ENCODE measurements at places on chromosomes 12 and 14.

- DNase-seq = no peak
Observed at GRCh38 chr14:38752750-38753149, 350.3 kb downstream of the SEC23A start.

DNA sequence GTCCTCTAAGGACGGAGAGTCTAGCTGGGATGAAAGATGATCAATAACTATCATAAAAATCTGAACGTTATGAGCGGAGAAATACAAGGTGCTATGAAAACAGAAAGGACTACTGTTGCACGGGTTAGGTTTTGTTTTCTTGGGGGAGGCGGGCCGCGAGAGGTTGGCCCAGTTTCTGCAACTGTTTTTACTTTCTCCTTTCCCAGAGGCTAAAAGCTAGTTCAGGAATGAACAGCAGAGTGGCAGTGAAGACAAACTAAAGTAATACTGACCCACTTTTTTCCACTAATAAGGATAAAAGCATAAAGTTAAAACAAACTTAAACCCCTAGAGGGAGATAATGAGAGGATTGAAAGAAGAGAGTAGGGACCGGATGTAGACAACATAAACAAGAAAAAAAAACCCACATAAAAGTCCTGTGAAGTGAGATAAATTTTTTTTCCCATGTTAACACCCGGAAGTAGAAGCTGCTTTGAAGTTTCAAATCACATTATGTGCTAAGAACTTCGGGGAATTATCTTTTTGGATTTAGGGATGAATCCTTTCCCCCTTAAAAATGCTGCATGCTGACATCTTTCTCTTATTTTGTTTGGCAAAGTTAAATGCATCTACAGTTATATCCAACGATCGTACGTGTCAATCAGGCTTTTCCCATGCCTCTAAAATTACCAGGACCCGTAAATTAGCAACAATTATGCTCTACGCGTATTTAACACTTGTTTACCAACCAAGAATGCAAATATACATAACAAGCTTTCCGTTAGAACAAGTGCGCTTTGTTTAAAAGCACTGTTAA lies 1.0 kb upstream of the CDK17 start:
- DNase-seq = no peak

DNA sequence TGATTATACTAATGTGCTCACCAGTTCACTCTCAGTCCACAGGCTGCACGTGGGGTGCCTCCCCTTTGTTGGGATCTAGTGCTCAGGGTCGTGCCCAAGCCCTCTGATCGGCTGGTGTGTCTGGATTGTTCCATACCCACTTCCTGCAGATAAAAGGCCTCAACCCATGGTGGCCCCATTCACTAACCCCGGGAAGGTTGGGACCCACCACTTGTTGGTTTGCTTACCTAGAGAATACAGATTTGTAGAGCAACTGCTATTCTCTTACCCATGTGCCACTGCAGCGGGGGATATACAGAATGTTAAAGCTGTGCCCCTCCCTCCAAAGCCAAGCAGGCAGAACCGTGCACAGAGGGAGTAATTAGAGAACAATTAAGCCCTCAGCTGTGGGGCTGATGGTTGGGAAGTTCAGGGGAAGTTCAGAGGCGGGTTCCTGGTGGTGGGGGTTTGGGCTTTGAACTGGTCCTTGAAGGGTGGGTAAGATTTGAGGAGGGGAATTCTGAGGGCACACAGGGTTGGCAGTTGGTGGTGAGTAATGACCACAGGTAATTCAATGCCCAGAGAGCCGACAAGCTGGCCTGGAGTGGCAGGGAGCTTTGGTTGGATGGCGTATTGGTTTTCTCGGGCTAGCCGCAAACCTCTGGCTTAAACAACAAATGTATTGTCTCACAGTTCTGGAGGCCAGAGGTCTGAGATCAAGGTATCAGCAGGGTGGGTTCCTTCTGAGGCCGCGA lies 68.8 kb downstream of the ADCK1 start:
- no peak for DNase-seq

DNA sequence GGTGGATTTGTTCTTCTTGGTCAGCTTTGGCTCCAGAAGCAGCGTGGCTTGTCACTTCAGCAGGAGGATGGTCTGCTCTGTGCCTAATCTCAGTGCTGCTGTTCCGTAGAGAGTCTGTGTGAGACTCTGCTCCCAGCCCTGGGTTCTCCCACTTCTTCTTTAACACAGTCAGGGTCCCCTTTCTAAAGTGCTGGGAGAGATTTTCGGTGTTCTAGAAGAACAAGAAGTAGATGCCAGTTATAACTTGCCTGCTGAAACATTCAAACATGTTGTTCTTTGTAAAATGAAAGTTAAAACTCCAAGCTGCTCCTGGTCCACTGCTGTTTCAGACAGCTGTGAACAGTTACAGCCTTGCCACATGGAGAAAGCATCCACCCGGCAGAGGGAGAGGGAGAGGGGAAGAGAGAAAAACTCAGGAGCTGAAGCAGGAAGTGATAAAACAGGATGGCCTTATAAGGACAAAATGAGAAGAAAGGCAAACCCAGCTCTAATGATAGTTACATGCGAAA lies 55.2 kb upstream of the CERS5 start:
- no peak for DNase-seq

- DNase-seq = no peak
Observed at GRCh38 chr14:51395361-51395849, 155.4 kb downstream of the TMX1 start.

DNA sequence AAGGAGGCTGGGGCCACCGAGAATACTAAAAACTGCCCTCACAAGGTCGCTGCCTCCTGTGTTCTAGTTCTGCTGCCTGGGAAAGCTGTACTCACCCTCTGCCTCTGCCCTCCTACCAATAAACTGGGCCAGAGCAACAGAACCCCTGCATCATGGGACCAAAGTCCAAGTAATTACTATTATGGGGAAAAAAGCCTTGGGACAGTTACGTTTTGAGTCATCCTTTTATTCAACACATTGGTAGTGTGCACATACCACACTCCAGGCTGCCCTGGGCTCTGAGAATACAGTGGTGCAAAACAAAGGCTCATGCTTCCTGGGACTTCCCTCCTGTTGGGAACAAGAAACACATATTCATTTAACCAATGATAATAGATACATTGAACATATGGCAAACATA lies 49.0 kb downstream of the CACNA1C start:
- DNase-seq = no peak

DNA sequence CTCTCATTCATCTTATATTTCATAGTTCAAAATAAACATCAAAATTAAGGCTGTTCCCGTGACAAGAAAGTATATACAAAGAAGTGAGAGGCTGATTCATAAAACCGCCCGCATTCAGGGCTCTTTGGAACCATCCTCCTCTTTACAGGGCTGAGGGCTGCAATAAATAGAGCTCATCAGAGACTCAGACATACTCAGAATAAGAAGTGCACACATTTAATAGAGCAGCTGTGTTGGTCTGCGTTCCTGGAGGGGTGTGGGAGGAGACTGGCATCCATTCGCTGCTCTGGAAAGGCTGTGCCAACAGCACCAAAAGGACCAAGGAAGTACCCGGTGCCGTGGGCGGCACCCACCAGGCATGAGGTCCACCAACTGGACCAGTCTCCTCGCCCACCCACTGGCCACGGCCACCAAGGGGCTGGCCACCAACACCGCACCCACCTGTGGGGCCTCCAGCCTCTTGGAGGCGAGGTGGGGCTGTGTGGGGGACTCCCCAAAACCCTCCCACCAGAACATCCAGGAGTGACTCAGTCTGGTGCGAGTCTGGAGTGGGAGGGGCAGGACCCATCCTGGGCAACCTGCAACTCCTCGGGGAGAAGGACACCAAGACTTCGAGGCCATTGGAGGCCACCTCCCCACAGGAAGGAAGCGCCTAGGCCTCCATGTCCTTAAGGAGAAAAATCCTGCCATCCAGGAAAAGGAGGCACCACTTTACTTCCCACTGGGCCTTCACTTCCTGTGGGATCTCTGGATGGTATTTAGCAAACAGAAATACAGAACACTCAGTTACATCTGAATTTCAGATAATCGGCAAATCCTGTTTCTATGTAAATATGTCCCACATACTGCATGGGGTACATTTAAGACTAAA lies 32.7 kb downstream of the VCPKMT start:
- DNase-seq = peak; percentile 63

DNA sequence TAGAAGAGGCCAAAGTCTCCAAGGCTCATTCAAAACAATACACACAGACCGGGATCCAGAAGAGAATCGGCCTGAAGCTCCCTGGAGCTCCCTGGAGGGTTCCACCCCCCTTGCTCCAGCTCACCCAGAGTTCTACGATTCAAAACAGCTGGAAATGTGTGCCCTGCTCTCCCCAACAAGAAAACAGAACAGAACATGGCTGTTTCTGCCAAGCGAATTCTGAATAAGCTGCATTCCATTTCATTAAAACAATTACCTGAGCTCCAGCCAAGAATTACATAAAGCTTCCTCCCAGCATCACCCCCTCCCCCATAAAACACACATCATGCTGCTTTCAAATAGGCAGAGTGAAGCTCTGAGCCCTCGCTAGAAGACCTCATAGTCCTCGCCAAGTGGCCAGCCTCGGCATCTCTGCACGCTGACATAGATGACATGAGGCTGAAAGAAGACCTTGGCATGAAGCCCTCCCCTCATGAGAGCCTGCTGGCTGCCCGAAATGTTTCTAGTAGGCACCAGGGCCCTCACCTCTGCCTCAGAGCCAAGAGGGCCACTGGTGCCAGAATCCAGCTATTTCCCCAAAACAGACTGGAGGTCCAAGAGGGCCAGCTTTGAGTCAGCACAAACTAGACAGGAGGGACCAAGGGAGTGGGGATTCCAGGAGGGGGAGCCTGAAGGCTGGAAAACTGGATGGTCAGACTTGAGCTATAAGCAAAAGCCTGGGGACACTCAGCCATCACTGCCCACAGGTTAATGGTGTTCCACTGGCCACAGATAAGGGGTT lies 8.3 kb downstream of the PXN start:
- no peak for DNase-seq

- DNase-seq = peak; percentile 15
Observed at GRCh38 chr14:72451054-72451972, 442.6 kb downstream of the DPF3 start.

GRCh38 chr12:111330800-111331752 lies 37.8 kb downstream of the PHETA1 start:
- DNase-seq = no peak

- no peak for DNase-seq
Observed at GRCh38 chr12:126506426-126507182, 1441.4 kb downstream of the AACS start.

DNA sequence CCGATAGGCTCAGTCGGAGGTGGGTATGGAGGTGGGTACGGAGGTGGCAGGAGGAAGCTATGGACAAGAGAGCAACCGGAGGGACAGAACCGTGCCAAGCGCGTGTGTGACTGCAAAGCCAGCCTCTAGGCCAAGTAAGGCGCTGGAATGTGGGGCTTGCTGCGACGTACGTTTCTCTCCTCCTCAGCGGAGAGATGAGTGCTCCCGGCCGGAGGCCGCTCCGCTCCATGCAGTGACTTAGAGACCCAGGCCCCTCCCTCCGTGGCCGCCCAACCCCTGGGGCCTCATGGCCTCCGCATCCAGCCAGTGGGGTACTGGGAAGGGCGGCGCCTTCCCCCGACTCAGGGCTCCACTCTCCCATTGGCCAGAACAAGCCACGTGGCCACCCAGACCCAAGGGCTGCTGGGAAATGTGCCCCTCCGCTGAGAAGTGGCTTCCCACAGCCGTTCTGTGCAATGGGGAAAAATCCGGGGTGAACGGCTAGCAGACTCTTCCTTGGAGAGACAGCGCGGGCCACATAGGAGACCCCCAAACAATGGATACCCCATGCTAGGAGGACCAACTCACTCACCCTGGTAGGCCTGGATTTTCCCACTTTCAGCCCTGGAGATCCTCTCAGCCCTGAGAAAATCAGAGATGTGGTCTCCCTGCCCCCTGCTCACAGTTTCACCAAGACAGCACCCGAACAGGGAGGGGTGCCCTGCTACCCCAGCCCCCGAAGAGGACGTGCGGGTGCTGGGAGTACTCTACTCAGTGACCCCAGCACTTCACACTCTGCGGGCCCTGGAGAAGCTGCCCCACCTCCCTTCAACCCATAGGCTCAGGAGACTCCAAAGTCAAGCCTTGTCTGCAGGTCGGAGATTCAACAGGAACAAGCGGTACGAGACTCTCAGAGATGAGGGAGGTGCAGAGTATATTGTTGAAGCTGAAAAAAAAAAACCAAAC lies 66.7 kb downstream of the RIMBP2 start:
- no peak for DNase-seq

- DNase-seq = no peak
Observed at GRCh38 chr12:96194576-96194889, 358 bp downstream of the ELK3 start.

- DNase-seq = no peak
Observed at GRCh38 chr12:54210400-54210790, 21.6 kb upstream of the SMUG1 start.

DNA sequence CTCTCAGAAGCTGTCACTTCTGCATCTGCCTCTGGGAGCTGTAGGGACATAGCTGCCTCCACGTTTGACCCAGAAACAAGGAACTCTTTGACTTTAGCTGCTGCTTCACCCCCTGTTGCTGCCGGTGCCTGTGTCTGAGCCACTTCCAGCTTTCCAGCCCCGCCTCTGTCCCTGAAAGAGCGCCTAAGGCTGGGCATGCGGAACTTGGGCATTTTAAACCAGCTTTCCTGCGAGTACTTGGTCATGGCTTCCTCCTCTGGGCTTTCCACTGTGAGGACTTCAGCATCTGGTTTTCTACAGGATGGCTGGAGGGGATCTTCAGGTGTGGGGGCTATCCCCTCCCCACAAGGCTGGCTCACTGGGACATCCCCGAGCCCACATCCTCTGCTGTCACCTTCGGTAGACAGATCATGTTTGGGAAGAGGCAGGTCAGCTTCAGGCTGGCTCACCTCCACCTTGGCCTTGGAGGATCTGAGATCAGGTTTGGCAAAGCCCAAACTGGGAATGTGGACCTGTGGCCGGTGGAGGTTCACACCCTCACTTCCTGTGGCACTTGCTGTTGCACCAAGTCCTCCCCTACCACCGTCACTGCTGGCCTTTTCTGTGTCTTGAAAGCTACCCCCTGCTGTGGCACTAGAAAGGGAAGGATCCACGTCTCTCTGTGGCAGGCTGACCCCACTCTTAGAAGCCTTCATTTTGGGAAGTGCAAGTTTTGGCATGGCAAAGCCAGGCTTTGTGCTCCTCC lies 15.2 kb downstream of the PLD4 start:
- DNase-seq = no peak

DNA sequence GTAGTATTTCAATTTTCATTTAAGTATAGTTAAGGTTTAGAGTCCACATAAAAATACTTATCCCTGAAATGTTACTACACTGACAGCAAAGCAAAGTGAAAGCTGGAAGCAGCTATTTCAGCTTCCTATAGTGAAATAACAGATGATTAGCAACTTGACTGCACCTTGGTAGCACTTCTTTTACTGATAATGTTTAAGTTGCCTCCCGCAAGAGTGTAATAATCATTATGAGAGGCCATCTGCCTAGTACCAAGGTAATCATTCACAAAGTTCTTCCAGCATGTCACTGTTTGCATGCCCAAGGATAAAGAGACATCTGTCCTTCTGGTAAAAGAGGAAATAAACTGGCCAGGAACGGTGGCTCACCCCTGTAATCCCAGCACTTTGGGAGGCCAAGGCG lies 69.8 kb downstream of the LIN7A start:
- DNase-seq = no peak

DNA sequence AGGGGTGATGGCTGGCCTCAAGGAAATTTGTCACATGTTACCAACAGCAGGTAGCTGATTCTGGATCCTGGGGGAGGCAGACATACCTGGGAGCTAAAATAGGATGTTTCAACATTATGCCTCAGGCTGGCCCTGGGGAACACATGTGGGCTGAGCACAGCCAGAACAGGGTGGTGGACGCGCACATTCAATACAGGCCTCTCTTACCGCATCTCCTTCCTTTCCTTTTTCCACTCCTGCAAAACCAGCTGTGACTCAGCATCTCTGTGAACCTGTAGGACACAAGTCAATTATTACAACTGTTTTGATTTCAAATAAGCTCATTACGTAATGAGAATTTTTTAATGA lies 61.0 kb downstream of the NT5DC3 start:
- DNase-seq = no peak
